ENCODE measurements at places on chromosomes 5 and 9.

GRCh38 chr9:16434526-16434925 lies 435.9 kb downstream of the BNC2 start:
- no peak for DNase-seq

GRCh38 chr5:149367249-149367971 lies 9.6 kb downstream of the PCYOX1L start:
- peak; percentile 57 for DNase-seq

GRCh38 chr9:130663258-130663976 lies 977 bp upstream of the PRDM12 start:
- no peak for DNase-seq

DNA sequence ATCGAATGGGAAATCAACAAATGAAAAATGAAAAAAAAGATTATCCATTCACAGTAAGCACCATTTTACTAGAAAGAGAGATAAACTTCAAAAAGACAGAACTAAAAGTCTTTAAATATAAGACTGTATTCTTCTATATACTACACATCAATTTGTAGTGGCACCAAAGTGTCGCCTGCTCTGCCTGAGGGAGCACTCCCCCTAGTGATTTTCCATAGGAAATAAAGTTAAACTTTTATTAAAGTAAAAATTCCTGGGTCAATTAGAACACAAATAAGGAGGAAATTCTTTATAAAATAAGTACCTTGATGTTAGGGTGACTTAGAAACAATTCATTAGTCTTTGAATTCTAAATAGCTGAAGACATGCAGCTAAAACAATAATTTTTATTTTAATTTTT lies 9.7 kb downstream of the RAD1 start:
- DNase-seq = no peak

- DNase-seq = no peak
Observed at GRCh38 chr5:42858031-42858643, 46.4 kb upstream of the SELENOP start.

- DNase-seq = no peak
Observed at GRCh38 chr5:131019601-131020315, 145.3 kb downstream of the HINT1 start.

DNA sequence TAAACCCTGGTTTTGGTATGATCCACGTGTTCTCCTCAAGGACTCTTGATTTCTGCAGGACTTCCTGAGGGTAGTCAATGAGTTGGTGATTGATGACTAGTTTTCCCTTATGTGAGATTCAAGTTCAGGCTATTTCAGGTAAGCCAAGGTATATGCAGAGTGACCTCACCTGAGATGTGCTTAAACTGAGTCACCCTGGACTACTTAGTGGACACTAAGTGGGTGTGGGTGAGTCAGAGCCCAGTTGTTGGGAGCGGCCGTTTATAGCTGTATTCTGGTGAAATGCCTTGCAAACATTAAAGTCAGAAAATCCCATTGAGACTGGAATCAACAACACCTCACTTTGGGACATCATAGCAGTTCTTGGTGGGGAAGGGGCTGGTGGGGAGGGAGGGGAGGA lies 62.9 kb downstream of the SLC28A3 start:
- peak; percentile 26 for DNase-seq

DNA sequence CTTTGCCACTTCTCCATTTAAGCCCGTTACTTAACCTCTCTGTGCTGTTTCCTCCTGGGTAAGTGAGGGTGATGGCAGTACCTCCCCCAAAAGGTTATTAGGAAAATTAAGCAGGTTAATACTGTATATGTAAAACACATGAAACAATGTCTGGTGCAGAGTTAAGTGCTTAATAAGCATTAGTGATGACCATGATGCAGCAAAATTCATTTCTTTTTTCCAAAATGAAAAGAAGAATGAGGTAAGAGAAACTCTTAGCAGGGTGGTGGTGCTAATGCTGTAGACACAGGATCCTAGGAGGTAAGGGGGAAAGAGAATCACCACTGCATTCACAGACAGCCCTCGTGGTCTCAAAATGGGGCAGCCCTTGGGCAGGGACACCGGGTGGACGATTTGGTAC lies 115.1 kb upstream of the RAI14 start:
- DNase-seq = no peak

DNA sequence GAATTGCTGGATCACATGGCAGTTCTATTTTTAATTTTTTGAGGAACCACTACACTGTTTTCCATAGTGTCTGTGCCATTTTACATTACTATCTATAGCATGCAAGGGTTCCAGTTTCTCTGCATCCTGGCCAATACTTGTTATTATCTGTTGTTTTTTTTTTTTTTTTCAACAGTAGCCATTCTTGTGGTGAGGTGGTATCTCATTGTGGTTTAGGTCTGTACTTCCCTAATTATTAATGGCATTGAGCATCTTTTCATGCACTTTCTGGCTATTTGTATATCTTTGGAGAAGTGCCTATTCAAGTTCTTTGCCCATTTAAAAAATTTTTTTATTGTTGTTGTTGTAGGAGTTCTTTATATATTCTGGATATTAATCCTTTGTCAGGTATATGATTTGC lies 97.7 kb downstream of the GDNF start:
- no peak for DNase-seq

- DNase-seq = no peak
Observed at GRCh38 chr5:173742432-173742816, 126.0 kb upstream of the BOD1 start.

- peak; percentile 11 for DNase-seq
Observed at GRCh38 chr9:28293369-28294090, 720.2 kb upstream of the C9orf72 start.

- DNase-seq = no peak
Observed at GRCh38 chr5:7995688-7996294, 126.8 kb downstream of the MTRR start.

DNA sequence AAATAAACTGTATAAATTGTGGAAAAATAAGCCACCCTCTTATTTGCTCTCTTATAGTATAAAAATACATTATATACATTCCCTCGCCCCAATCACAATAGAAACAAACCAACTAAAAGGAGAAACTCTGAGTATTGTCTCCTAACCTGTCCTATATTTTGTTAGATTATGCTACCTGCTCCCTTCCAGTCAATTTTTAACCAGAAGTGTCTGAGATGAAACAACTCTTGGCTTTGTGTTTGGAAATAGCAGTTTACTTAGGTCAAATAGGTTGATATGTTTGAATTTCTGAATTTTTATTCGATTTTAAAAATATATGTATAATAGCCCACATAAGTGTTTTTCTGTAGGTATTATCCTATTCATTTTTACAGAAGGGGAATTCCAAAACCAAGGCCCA lies 475.0 kb upstream of the ZNF462 start:
- no peak for DNase-seq

- DNase-seq = no peak
Observed at GRCh38 chr5:14440223-14440581, 141.4 kb upstream of the OTULINL start.

GRCh38 chr5:142411656-142412425 lies 87.0 kb upstream of the SPRY4 start:
- no peak for DNase-seq

DNA sequence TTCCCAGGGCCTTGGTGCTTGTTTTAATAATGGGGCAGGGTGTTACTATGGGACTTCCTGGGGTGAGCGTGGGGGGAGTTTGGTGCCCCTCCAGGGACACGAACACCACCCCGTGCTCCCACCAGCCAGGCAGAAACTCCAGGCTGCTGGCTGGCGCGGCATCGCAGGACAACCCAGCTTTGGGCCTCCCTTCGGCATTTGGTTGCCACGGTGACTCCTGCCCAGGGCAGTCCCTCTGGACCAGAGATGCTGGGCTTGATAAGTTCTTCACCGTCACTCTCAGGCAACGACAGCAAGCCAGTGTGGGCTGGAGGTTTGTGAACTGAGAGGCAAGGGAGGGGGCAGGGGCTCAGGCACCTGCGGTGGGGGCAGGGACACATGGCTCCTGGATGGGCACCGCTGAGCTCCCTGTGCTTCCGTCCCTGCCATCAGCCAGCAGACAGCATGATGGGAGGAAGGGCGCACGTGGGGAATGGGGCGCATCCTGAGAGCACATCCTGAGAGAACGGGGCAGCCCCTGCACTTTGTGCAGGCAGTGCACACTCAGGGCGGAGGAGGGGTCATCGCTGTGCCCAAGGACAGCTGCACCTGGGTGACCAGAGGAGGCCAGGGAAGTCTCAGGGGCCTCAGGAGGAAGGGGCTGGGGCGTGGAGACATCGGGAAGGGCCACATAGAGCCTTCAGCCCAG lies 116.4 kb downstream of the RXRA start:
- DNase-seq = no peak

DNA sequence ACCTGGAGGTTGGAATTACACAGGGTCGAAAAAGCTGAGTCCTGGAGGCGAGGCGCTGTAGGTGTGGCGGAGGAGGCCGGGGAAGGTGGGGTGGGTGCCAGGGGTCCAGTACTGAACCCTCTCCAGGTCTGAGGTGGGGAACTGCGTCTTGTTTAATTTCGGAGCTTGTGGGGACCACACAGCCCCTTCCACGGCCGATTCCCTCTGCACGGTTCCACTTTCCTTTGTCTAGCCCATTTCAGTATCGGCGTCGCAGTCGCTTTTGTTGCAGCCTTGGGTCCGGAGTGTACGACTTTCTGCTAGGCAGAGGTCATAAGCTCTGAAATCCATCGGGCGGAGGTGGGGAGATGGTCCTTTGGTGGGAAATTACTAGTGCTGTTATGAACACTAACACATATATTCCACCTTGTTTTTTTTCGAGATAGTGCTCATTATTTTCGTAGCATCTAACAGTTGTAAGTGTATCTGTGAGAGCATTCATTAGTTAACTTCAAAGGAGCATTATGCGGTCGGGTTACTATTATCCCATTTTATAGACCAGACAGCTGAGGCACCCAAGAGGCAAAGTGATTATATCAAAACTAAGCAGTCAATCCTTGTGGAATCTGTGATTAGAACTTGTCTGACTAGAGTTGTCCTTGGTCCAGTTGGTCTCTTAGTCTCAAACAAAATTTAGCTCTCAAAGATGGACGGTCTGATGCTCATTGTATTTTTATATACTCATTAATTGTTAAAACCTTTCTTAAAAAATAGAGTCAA lies 737 bp downstream of the RNF180 start:
- DNase-seq = no peak

Measured in RCC 7860 (cell line).